ENCODE measurements at places on chromosomes 1 and 21. TPM values are rescaled to one million over a fixed set of nuclear protein-coding genes. Genes with fewer than 3 reads are reported as not detected.

DNA sequence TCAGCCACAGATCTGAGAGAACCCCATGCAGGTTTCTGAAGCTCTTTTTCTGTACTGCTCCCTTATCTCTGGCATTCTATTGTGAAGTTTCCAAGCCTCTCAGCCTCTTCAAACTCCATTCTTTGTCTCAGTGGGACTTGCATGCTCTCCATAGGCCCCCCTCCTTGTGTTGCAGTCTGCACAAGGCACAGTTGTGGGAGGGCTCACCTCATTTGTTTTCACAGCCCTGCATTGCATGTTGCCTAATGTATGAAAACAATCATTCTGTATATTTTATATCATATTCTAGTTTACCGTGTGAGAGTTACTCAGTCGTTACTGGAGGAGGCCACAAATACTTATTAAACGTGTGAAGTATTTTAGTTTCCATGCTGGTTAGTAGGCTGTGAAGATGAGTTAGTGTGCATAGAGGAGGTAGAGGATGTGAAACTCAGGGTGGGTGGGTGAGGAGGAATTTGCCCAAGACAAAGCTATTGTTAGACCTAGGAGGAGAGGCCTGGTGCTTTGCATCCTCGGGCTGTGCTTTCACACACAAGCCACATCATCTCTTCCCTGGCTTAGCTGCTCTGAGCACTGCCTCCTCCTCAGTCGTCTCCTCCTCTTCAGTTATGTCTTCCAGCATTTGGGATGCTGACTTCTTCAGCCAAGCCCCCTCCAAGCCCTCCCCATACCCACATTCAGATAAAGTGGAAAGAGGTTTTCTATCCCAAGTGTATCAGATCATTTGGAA lies 7.8 kb upstream of the CHI3L2 start:
- peak; percentile 60 for DNase-seq

Gene PRKAA2
- not detected for total RNA-seq

DNA sequence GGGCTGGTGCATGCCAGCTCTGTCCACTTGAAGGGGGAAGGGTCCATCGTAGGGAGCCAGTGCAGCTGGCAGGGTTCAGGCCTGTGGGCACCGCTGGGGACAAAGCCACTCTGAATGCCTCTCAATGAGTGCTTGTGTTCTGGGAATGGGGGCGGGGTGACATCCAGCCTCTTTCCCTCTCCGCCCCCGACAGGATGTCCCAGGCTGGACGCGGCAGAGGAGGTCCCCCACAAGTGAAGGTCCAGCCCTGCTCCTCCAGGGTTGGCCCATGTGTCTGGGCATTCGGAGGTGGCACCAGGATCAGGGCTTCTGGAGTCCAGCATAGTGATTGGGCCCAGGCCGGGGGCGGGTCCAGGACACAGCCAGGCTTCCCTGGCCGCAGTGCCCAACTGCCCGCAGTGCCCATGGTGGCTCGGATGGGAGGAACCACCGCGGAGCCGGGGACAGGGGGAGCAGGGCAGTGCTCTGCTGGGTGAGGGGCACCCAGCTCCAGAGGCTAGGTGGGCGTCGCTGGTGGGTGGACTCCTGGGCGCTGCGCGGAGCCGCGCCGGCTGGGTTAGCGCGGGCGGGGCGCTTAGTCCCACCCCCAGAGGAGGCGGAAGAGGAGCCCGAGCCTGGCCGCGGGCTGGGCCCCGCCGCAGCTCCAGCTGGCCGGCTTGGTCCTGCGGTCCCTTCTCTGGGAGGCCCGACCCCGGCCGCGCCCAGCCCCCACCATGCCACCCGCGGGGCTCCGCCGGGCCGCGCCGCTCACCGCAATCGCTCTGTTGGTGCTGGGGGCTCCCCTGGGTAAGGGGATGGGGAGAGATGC lies at the start of gene SHISA4:
SHISA4 (plus strand) TSS at position 617 of the 808 bp plus-strand sequence; CDS start at position 714, 97 bp downstream.
- DNase-seq: no peak

Gene CREG1
- 7.3 TPM for total RNA-seq

Gene TENT5C
- total RNA-seq: 20.7 TPM

GRCh38 chr1:91282695-91283420 lies 121.8 kb downstream of the HFM1 start:
- DNase-seq: peak; percentile 62

DNA sequence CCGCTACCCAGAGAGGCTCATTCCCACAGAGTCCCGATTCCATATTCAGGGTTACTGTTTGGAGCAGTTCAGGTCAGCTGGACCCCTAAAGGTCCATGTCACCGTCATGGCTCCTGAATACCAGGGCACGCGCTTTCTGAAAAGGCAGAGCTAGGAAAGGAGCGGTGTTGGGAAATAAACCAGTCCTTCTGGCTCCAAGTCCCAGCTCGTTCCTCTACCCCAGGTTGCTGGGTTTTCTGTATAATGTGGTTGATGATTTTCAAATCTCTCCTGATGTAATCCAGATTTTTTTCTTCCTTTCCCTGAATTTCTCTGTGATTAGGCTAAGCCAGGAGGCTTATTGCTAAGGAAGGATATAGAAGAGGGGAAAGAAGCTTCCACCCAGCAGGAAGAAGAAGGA lies 14.0 kb upstream of the PKP1 start:
- no peak for DNase-seq

- no peak for DNase-seq
Measured at GRCh38 chr1:231139659-231140654, 21.9 kb upstream of the TRIM67 start.

DNA sequence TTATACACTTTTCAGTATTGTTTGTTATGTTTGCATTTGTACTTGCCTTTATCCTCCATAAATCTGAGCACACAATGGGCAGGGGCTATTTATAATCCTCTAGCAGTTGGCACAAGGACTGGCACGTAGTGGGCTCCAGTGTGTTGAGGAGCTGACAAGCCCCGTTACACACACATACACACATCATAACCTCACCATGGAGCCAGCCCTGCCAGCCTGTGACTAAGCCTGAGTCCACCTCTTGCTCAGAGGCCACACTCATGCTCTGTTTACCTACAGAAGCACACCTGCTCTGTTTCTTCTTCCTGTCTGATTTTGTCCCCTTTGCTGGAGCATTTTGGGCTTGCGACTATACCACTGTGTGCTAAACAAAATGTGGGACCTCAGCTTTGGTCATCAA lies 64.5 kb upstream of the SPATA6 start:
- no peak for DNase-seq

Gene CLDN17
- not detected for total RNA-seq

DNA sequence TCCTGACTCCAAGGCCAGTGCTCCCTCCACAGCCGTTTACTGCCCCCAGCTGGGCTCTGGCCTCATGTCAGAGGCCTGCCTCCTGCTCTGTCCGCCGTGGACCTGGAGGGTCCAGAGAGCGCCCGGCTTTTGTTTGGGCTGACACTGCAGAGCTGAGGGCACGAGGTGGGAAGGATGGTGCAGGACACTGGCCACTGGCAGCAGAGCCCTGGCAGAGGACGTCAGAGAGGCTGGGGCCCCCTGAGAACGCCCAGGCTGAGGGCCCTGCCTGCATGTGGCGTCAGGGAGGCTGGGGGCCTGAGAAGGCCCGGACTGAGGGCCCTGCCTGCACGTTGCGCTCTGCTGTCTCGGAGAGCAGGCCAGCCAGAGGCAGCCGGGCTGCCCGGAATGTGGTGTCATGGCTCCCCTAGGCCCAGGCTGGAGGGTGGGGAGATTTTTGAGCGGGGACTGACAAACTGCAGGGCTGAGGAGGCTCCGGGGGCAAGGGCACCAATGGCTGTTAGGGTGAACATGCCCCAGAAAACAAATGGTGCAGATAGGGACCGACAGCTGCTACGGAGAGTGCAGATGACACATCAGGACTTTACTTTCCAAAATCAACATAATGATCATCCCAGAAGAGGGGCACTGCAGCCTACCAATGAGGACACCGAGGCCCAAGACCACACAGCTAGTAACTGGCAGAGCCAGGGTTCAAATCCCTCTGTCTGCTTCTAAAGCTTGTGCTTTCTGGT lies 31.7 kb downstream of the SLC66A1 start:
- DNase-seq: no peak

- peak; percentile 21 for DNase-seq
Measured at GRCh38 chr21:45542667-45543370, 579 bp upstream of the SLC19A1 start.

Gene TTC39A
- not detected for total RNA-seq

GRCh38 chr21:24730661-24731060 lies 876.6 kb downstream of the MRPL39 start:
- DNase-seq: no peak

Gene GFI1
- 48.3 TPM for total RNA-seq

DNA sequence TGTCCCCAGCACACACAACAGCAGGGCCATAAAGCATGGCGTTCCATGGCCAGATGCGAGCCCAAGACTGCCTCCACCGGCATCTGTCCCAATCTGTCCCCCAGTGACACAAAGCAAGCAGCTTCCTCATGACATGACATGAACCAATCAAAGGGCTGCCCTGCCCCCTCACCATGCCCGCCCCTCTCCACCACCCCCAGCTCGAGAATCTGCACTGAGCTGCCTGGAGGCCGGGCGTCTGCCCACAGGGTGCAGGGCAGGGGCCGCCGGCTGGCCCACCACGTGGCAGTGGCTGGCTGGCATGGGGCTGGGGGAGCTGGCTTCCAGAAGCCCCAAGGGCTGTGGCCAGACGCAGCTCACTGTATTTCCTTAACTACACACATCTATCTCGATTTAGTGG lies 27.8 kb downstream of the WNT9A start:
- no peak for DNase-seq

- no peak for DNase-seq
Measured at GRCh38 chr1:36781098-36781497, 253.2 kb downstream of the GRIK3 start.

- no peak for DNase-seq
Measured at GRCh38 chr1:47662068-47662467, 224.2 kb downstream of the FOXD2 start.

Gene PRAMEF13
- total RNA-seq: not detected

Gene OR2T1
- not detected for total RNA-seq

DNA sequence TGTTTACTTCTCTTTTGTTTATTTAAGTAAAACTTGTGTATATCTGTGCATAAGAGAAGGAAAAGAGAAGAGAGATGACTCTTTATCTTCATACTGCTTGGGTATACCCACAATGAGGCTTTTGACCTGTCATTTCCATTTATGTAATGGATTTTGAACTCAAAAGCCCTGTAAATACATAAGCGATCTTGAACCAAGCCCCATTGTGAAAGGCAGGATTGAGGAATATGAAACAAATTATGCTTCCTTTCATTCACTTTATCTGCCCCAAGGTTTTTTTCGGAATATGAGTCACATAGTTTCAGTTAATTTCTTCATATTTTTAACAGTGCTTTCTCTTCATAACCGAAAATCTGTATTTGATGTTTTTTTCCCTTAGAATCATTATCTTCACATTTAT lies 21.4 kb downstream of the CNST start:
- DNase-seq: no peak

DNA sequence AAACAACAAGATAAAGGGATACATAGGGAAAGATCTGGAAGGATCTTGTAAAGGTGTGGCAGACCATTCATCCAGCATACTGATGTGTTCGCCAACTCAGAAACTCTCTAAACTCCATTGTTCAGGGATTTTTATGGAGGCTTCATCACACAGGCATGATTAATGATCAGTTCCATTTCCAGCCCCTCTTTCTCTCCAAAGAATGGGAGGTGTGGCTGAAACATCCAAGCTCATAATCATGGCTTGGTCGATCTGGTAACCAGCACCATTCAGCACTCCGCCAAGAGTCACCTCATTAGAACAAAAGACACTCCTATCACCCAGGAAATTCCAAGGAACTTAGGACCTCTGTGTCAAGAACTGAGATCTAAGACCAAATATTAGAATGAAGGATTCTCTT lies 180.6 kb upstream of the RNPC3 start:
- no peak for DNase-seq

- no peak for DNase-seq
Measured at GRCh38 chr21:34791776-34792503, 123.1 kb downstream of the CLIC6 start.

- DNase-seq: no peak
Measured at GRCh38 chr1:167095368-167095767, 1.5 kb downstream of the STYXL2 start.

DNA sequence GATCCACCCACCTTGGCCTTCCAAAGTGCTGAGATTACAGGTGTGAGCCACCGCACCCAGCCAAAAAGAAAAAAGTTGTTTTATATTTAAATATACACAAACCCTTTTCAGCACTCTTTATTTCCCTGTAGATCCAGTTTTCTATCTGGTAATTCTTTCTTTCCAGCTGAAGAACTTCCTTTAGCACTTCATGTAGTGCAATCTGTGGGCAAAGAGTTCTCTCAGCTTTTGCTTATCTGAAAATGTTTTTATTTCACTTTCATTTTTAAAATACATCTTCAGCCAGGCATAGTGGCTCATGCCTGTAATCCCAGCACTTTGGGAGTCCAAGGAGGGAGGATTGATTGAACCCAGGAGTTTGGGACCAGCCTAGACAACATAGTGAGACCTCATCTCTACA lies 28.5 kb upstream of the HYI start:
- DNase-seq: no peak

- no peak for DNase-seq
Measured at GRCh38 chr1:11158291-11158690, 30.9 kb upstream of the ANGPTL7 start.

Gene PTCH2
- total RNA-seq: 1.4 TPM

DNA sequence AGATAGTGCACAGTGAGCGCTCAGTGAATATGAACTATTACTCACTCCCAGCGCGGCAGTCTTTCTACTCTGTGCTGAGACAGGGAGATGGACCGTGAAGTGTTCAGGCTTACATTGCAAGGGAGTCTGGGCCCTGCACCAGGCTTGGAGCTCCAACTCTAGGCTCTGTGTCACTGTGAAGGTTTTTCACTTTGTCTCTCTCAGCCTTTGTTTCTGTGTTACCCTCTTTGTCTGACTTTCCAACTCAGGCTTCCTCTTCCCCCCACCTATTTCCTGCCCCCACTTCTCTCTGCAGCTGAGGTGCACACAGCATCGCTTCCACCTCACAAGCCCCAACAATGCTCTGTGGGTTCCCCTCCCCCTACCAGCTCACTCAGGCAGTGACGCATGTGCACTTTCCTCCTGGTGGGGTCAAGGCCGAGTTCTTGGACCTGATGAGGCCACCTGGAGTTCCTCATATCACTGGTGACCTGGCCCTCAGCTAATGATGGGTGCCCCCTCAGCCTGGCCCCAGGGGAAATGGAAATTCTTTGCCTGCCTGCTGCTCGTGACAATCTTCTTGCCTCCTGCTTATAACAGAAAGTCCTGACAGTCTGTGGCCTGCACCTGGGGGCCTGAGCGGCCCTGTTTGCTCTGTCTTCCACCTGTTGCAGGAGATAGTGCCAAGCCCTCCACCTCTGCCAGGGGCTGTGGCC lies 1.1 kb upstream of the LCK start:
- DNase-seq: peak; percentile 94

Gene CLEC20A
- not detected for total RNA-seq

Measured in activated CD8-positive, alpha-beta T cell treated with anti-CD3 and anti-CD28 coated beads, Interleukin-2, amount 10 ng/mL, durations not matched to agents 7 days and 5 days (primary cell).